Activated CD4-positive, alpha-beta T cell treated with anti-CD3 and anti-CD28 coated beads for 36 hours (primary cell): ENCODE measurements at places on chromosomes 12 and 14. TPM values are rescaled to one million over a fixed set of nuclear protein-coding genes. Genes with fewer than 3 reads are reported as not detected.

Gene AQP6
- total RNA-seq, result not detected

- no peaks in the 10 kb centered on the region for H3K27me3 ChIP-seq
- H3K36me3 ChIP-seq, result no peaks in the 10 kb centered on the region
- no peak overlapping the region for H3K4me3 ChIP-seq
- no peaks in the 10 kb centered on the region for H3K4me1 ChIP-seq
These were observed 13.0 kb upstream of the RIOX1 start for GRCh38 chr14:73477618-73478266.

- no peaks in the 10 kb centered on the region for H3K36me3 ChIP-seq
- no peak overlapping the region for H3K27ac ChIP-seq
- H3K27me3 ChIP-seq, result peaks cover 22% of the 10 kb centered on the region
- DNase-seq, result no peak
These were observed 8.0 kb downstream of the SYNDIG1L start for GRCh38 chr14:74418031-74418430.

Gene MON2
- 31.3 TPM for total RNA-seq

Gene RERG
- not detected for total RNA-seq

GRCh38 chr14:95121911-95122620 lies 35.3 kb downstream of the DICER1 start:
- no peaks in the 10 kb centered on the region for H3K27me3 ChIP-seq
- no peak overlapping the region for H3K4me3 ChIP-seq
- H3K27ac ChIP-seq, result no peak overlapping the region
- no peak for DNase-seq
- H3K4me1 ChIP-seq, result peaks cover 4% of the 10 kb centered on the region
- peaks cover 49% of the 10 kb centered on the region for H3K36me3 ChIP-seq

DNA sequence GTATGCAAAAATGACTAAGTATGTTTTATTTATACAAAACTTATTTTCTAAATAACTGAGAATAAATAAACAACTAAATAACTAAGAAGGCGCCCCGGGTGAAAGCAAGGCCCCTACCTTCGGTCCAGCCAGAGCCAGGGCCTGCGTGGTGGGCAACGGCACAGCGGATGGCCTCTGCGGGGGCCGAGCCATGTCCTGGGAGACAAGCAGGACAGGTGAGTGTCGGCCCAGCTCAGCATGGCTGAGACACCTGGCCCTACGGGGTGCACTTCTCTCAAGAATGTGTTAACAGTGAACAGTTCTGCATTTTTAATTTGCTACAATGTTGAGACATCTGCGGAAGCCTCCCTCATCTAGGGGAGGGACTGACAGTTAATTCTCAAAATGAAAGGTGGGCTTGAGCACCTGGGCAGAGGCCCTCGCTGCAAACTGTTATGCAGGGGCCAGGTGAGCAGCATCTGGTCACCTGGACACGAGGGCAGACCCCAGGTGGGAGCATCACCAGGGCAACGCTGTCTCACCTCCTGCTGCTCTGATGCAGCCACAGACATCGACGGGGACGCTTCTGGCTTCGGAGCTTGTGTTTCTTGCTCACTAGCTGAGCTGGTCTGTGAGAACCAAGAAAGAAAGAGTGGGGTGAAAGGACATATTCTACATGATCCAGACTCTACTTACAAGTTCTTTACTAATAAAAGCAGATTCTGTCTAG lies 31.8 kb downstream of the AMN start:
- H3K27ac ChIP-seq, result no peak overlapping the region
- DNase-seq, result no peak
- H3K36me3 ChIP-seq, result peaks cover 3% of the 10 kb centered on the region
- no peak overlapping the region for H3K4me3 ChIP-seq

GRCh38 chr12:13178568-13179210 lies 17.8 kb upstream of the EMP1 start:
- no peaks in the 10 kb centered on the region for H3K36me3 ChIP-seq
- H3K4me1 ChIP-seq, result peaks cover 30% of the 10 kb centered on the region
- no peak for DNase-seq
- H3K27ac ChIP-seq, result no peak overlapping the region

- peaks cover 3% of the 10 kb centered on the region for H3K4me1 ChIP-seq
- peaks cover 18% of the 10 kb centered on the region for H3K27me3 ChIP-seq
- no peak for DNase-seq
- H3K4me3 ChIP-seq, result no peak overlapping the region
These were observed 104.4 kb upstream of the PRB2 start for GRCh38 chr12:11499806-11500187.

DNA sequence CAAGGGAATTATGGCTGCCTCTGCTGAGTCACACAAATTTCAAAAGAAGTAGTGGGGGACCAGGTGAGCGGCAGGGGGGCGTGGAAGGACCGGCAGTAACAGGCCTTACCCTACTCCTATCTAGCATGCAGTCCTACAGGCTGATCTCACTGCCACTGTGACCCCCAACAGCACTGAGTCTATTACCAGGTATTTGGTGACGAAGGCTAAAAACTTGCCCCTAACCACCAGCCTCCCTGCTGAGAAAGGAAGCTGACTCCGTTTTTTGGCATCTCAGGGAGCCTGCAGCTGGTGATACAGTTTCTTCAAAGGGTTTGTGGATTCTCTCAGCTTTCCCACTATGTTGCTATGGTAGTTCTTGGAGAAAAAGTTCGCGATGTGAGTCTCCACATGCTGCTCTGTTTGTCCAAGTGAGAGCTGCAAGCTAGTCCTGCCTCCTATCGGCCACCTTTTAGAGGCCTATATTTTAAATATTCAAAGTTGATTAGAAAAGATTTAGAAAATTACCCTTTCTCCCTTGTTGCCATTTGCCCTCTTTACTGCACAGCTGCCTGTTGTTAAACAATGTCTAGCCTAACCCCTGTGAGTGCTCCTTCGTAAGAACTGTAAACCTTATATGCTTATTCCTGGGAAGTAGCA lies 57.1 kb upstream of the SLCO1B1 start:
- DNase-seq, result no peak
- H3K4me1 ChIP-seq, result no peaks in the 10 kb centered on the region
- no peak overlapping the region for H3K4me3 ChIP-seq
- H3K27ac ChIP-seq, result no peak overlapping the region
